Calu3 (cell line): ENCODE measurements at places on chromosomes 3 and 15. TPM values are rescaled to one million over a fixed set of nuclear protein-coding genes. Genes with fewer than 3 reads are reported as not detected.

- no peak for DNase-seq
- H3K27me3 ChIP-seq: no peaks in the 10 kb centered on the region
- peaks cover 30% of the 10 kb centered on the region for H3K4me1 ChIP-seq
- H3K27ac ChIP-seq: no peak overlapping the region
Measured at GRCh38 chr3:57963811-57964346, 44.3 kb upstream of the FLNB start.

DNA sequence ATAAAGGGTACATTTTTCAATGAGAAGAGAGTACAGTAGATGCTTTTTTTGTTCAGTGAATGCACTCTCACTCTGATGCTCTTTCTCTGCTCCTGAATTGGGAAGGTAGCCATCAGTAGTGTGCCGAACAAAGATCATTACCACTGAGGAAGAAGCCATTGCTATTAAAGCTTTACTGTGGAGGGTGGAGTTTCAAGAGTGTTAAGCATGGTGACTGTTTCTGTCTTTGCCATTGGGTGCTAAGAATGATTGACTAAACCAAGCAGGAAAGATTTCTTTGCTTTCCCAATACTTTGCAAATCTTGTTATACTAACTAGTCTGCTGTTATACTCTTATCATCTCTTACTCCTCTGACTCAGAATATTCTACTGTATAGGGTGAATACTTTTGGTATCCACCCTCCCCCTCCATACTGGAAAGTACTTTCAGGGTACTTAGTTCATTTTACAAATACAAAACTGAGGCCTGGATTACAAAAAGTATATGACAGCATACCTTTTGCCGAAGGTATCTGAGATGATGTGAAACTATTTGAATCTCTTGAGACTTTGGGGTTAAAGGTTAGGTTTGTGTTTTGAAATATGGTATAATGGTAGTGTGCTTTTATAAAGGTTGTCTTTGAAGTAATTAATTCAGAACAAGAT lies 1.7 kb downstream of the RAB11A start:
- peak overlapping the region; percentile 92 for H3K27ac ChIP-seq
- peaks cover 56% of the 10 kb centered on the region for H3K36me3 ChIP-seq
- peak overlapping the region; percentile 96 for H3K4me3 ChIP-seq
- H3K27me3 ChIP-seq: no peaks in the 10 kb centered on the region

DNA sequence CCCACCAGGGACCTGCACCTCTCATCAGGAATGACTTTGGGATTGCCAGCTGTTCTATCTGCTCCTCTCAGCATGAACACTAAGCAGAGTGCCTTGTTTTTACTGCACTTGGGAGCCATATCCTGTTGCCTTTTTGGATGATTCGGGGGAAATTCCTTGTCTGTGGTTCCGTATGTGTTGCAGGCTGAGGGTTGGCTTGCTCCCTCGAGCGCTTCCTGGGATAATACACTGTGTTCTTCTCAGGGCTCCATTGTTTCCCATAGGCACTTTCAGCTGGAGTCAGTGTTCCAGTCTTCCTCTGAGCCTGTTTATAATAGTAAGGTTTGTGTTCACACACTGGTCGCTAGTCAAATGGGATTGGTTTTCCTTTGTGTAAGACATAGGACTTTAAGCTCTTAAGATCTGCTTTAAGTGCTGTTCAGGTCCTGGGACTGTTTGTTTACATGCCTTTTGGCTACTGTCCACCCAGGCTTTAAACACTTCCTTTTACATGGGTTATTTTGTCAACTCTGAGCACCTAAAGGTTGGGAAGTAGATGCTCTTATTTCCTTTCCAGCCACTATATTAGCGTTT lies 23.4 kb downstream of the BOC start:
- peaks cover 51% of the 10 kb centered on the region for H3K27me3 ChIP-seq
- H3K36me3 ChIP-seq: no peaks in the 10 kb centered on the region
- H3K27ac ChIP-seq: no peak overlapping the region
- no peak for DNase-seq
- H3K4me3 ChIP-seq: no peak overlapping the region

- DNase-seq: no peak
- no peak overlapping the region for H3K27ac ChIP-seq
- peaks cover 16% of the 10 kb centered on the region for H3K4me1 ChIP-seq
- no peaks in the 10 kb centered on the region for H3K36me3 ChIP-seq
- no peaks in the 10 kb centered on the region for H3K27me3 ChIP-seq
Measured at GRCh38 chr3:188742755-188743550, 428.8 kb upstream of the TPRG1 start.

DNA sequence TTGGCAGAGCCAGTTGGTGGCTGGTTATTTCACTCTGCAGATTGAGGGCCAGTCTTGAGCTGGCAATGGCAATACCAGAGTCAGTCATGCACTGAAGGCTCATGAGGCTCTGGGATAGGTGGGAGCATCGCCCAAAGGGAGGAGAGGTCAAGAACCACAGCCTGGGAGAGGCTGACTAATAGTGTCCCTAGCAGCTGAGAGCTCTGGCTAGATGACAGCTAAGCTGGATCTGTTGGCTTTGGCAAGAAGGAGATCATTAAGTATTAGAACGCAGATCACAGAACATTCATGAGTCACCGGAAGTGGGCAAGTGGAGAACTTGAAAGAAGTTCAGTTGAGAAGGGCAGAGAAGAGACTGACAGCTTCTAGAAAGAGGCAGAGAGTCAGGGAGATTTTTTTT lies 521.1 kb downstream of the NR2F2 start:
- H3K4me3 ChIP-seq: no peak overlapping the region
- no peak overlapping the region for H3K27ac ChIP-seq
- H3K4me1 ChIP-seq: peaks cover 10% of the 10 kb centered on the region
- no peaks in the 10 kb centered on the region for H3K27me3 ChIP-seq
- no peaks in the 10 kb centered on the region for H3K36me3 ChIP-seq
- DNase-seq: peak; percentile 4

DNA sequence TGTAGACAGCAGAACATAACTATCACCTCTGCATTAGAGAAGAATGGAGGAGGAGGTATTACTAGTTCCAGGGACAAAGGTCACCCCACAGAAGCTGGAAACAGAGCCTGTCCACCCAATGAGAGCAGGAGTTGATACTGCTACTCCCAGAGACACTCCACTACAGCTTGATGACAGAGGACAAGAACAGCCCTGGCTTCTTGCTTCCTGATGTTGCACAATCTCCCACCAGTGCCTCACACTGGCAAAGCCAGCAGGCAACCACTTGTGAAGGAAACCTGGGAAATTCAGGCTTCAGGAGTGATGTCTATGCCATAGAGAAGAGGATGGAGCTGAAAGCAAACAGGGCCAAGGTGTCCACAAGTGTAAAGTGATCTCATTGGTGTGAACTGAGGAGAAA lies 78.0 kb upstream of the POU1F1 start:
- no peak overlapping the region for H3K4me3 ChIP-seq
- no peak for DNase-seq
- H3K36me3 ChIP-seq: no peaks in the 10 kb centered on the region
- H3K4me1 ChIP-seq: peaks cover 46% of the 10 kb centered on the region

- no peak for DNase-seq
- H3K36me3 ChIP-seq: no peaks in the 10 kb centered on the region
- H3K4me3 ChIP-seq: no peak overlapping the region
- no peaks in the 10 kb centered on the region for H3K4me1 ChIP-seq
- H3K27ac ChIP-seq: no peak overlapping the region
- no peaks in the 10 kb centered on the region for H3K27me3 ChIP-seq
Measured at GRCh38 chr3:155362808-155363689, 69.6 kb upstream of the STRIT1 start.

- H3K36me3 ChIP-seq: no peaks in the 10 kb centered on the region
- H3K4me1 ChIP-seq: no peaks in the 10 kb centered on the region
- no peaks in the 10 kb centered on the region for H3K27me3 ChIP-seq
Measured at GRCh38 chr3:121411523-121411922, 134.3 kb downstream of the POLQ start.

DNA sequence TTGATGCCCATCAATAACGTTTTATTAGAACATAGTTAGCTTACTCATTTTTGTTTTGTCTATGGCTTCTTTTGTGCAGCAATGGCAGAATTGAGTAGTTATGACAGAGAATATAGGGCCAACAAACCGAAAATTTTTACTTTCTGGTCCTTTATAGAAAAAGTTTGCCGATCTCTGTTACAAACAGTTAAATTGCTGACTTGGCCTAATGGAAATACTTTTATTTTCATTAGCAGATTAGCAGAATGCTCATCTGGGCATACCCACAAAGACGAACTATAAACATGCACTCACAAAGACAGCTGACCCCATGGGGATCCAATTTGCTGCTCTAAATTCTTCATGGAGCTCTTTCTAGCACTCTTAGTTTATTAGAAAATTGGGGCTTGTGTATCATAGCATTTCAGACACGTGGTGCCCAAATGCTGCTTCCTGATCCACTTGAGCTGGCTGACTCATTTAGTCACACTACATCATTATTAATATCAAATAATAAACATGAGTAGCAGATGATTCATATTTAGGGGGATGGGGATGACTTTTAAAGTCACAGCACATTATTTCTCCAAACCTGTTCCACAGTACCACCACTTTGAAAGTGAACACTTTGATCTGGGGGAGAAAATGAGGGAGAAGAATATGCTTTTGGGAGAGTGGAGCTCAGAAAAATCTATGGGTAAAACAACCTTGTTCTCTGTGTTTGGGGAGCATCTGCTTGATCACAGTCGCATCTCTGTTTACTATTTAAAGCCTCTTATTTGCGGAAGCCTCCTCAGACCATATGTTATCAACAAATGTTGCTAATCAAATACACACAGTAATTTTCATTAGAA lies 228.1 kb upstream of the FEZF2 start:
- peaks cover 42% of the 10 kb centered on the region for H3K4me1 ChIP-seq
- peak; percentile 35 for DNase-seq
- no peak overlapping the region for H3K4me3 ChIP-seq
- peak overlapping the region; percentile 64 for H3K27ac ChIP-seq
- H3K36me3 ChIP-seq: no peaks in the 10 kb centered on the region

DNA sequence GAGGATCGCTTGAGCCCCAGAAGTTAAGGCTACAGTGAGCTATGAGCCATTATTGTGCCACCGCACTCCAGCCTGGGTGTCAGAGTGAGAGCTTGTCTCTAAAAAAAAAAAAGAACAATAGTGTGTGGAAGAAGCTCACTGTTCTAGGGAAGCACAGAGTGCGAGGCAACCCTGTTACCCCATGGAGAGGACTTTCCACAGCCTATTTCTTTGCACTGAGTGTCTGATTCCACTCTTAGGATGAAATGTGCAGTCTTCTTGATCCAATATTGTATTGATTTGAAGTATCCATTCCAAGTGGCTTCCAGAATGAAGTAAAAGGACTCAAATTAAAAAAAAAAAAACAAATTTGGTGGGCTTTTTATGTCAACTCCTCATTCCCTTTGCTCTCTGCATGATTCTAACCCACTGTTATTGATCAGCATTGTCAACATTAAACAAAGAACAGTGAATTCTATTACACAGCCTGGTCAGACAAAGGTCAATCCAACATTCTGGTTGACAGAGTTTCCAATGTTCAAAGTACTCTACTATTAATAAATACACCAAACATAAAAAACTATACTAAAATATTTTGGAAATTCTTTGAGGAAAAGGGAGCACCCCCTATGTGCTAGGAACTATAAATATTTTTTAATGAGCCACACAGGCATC lies 150.2 kb upstream of the PTPRG start:
- no peaks in the 10 kb centered on the region for H3K36me3 ChIP-seq
- no peaks in the 10 kb centered on the region for H3K27me3 ChIP-seq
- DNase-seq: no peak
- H3K27ac ChIP-seq: no peak overlapping the region
- H3K4me3 ChIP-seq: no peak overlapping the region
- no peaks in the 10 kb centered on the region for H3K4me1 ChIP-seq

GRCh38 chr3:119600732-119601131 lies 3.0 kb downstream of the PLA1A start:
- H3K4me3 ChIP-seq: no peak overlapping the region
- no peaks in the 10 kb centered on the region for H3K36me3 ChIP-seq
- no peak for DNase-seq
- no peak overlapping the region for H3K27ac ChIP-seq

- H3K27ac ChIP-seq: no peak within 1 kb of the TSS
- H3K27me3 ChIP-seq: peaks cover 32% of the 10 kb centered on the region
- peaks cover 12% of the 10 kb centered on the region for H3K4me1 ChIP-seq
- H3K36me3 ChIP-seq: peaks cover 20% of the 10 kb centered on the region
- H3K4me3 ChIP-seq: no peak within 1 kb of the TSS
Measured at GRCh38 chr15:82805994-82806406, at the start of gene FSD2. FSD2 (minus strand) TSS chr15:82806069; CDS start chr15:82787390, 18,679 bp downstream.

GRCh38 chr3:136377508-136377907 lies 127.4 kb downstream of the PCCB start:
- peaks cover 8% of the 10 kb centered on the region for H3K36me3 ChIP-seq
- no peaks in the 10 kb centered on the region for H3K27me3 ChIP-seq
- H3K27ac ChIP-seq: no peak overlapping the region
- no peak overlapping the region for H3K4me3 ChIP-seq

GRCh38 chr3:183513046-183513706 lies 42.3 kb downstream of the KLHL6 start:
- peaks cover 45% of the 10 kb centered on the region for H3K27me3 ChIP-seq
- H3K27ac ChIP-seq: no peak overlapping the region
- no peaks in the 10 kb centered on the region for H3K36me3 ChIP-seq

DNA sequence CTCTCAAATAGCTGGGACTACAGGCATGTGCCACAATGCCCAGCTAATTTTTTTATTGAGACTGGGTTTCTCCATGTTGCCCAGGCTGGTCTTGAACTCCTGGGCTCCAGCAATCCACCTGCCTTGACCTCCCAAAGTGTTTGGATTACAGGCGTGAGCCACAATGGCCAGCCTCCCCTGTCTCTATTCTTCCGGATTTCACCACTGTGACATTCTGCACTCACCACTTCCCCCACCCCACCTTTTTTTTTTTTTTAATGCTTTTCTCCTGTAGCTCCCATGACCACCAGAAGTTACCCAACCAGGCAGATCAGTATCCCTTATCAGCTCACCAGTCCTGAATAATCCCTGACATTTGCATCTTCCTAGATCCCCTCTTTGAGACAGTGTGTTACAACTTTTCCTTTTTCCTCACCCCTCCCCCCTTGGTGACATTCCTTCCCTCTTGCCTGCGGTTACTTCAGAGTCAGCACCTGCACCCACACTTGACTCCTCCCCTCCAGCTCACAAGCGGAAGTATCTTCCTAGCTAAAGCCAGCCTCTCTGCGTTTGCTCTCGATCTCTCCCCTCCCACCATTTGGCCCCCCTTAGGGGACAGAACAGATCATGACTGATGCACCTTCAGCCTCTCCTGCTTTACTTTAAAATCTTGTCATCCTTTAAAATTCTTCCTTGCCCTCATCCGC lies 13.5 kb upstream of the ZNF592 start:
- H3K27me3 ChIP-seq: no peaks in the 10 kb centered on the region
- peak overlapping the region; percentile 96 for H3K27ac ChIP-seq
- peaks cover 39% of the 10 kb centered on the region for H3K4me1 ChIP-seq
- H3K4me3 ChIP-seq: peak overlapping the region; percentile 45
- H3K36me3 ChIP-seq: peaks cover 27% of the 10 kb centered on the region

Gene C2CD4A
- total RNA-seq: 17.1 and 17.6 TPM in 2 replicates

Gene PPP2R3A
- 45.6 and 64.8 TPM in 2 replicates for total RNA-seq

Gene SERINC4
- 0.33 TPM in 1 of 2 replicates, not detected in the other for total RNA-seq

Gene GJD2
- total RNA-seq: not detected in 2 replicates

Gene CACNA1D
- 36.3 and 48.3 TPM in 2 replicates for total RNA-seq

Gene NEIL1
- total RNA-seq: 11.8 and 13.2 TPM in 2 replicates

Gene CCR5
- not detected in 2 replicates for total RNA-seq

Gene TMEM212
- total RNA-seq: not detected in 2 replicates

Gene PLCH1
- total RNA-seq: 11.6 and 13.4 TPM in 2 replicates

Gene SERPINI2
- not detected in 2 replicates for total RNA-seq

Gene EPHA6
- 1.1 TPM in 2 replicates for total RNA-seq
